Left renal pelvis (tissue), 4 donors: ENCODE measurements at places on chromosomes 2 and 18. TPM values are rescaled to one million over a fixed set of nuclear protein-coding genes. Genes with fewer than 3 reads are reported as not detected.

Gene C1GALT1C1L
- polyA plus RNA-seq, result 2.0 TPM

Gene CNGA3
- polyA plus RNA-seq, result not detected

Gene TAF4B
- 3.8 TPM for polyA plus RNA-seq

Gene TRIM43
- polyA plus RNA-seq, result 0.49 TPM

Gene UGT1A7
- polyA plus RNA-seq, result not detected

Gene SLC38A11
- polyA plus RNA-seq, result 5.4 TPM

Gene UGT1A1
- polyA plus RNA-seq, result 0.39 TPM

Gene ASIC4
- polyA plus RNA-seq, result 0.37 TPM

Gene NAT8
- polyA plus RNA-seq, result 23.5 TPM

Gene HRH4
- 0.07 TPM for polyA plus RNA-seq

Gene PDE1A
- polyA plus RNA-seq, result 24.0 TPM

Gene ZAP70
- 0.80 TPM for polyA plus RNA-seq

Gene PKDCC
- 386 TPM for polyA plus RNA-seq
